ENCODE measurements at places on chromosomes 1 and 21.

DNA sequence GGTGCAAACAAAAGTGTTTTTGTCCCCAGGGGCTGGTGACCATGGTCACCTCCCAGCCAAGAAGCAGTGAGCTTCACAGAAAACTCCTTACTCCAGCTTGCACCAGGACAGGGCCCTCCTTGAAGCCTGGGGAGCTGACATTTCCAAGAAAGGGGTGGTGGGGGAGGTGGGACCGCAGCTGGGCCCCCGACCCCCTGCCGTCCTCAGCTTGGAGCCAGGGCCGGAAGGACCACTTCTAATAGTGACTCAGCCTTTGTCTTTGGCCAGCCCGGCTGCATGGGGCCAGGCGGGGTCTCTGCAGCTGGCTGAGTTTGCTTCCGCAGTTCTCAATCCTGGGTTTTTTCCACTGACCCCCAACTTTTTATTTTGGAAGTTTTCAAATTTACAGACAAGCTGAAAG, 136.5 kb upstream of the POU3F1 start:
- DNase-seq, result no peak

DNA sequence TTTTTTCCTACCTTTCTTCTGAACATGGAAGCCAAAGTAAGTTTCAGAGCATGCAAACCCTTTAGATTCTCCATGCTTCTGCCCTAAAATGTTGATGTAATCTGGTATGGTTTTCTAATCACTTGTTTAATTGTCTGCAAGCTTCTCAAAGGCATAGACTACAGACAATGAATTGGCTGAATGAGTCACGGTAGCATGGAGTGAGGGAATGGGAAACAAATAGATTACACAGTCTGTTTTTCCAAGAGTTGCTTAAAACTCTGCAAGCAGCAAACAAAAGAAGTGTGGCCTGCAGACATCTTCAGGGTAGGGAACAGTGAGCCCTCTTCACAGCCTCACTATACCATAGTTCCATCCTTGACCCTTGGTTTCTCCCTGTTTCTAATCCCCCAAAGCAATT, 326.0 kb downstream of the BARHL2 start:
- no peak for DNase-seq

DNA sequence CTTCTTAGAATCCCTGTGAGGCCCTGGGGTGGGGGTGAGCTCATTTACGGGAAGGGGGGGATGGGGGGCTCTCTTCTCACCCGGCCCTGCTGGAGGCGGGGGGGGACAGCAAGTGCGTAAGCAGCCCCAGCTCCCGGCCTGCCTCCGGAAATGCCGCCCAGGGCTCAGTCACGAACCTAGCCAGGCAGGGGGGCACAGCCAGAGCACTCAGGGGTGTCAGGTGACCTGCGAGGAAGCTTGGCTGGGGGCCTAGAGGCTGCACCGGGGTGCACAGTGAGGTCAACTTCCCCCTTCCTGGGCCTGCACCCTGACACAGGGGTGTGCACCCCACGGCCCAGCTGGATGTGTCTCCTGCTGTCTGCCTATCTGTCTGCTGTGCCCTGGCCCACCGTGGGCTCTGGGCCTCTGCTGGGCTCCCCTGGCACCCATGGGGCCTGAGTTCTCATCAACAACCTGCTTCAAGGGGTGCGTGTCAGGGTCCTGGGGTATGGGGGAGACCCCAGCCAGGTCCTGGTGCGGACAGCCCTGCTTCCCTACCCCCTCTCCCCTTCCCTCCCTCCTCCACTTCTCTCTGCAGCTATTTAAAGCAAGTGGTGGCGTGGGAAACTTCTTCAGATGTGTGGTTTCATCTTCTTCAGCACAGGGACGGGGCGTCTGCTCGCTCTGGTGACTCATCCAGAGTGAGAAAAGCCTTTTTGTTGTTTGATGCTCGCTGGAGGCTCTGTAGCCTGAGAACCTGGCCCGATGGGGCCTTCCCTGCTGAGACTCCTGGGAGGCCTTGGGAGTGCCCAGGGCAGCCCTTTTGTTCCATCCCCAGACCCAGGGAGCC, 92.5 kb upstream of the RUNX3 start:
- DNase-seq, result peak; percentile 79

DNA sequence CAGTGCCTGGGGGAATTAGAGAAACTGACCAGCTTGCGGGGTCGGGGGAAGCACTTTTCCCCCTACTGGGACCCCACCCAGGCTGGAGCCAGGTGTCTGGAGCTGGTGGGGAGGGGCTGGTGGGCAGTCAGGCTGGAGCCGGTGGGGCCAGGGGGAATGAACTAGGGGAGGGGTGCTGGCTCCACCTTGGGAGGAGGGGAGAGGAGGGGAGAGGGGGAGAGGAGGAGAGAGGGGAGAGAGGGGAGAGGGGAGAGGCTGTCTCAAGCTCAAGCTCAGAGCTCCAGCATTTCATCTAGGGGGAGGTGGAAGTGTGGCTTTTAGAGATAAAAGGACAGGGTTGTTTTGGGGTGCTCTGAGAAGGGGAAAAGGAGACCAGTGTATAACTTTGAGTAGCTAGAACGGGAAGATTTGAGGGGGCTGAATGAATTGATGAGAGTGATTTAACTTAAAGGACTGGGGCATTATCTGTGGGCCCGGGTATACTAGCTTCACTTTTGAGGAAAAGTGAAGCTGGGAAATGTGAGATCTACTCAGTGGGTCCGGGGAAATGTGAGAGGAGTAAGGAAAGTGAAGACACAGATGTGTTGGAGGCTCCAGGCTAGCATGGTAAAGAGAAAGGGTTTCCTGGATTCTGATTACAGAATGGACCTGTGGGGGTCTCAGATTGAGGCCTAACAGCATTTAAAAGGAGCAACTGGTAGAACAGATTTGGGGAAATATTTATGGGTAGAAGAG, 2.8 kb downstream of the EFNA1 start:
- no peak for DNase-seq

GRCh38 chr1:105243969-105244368, 1494.3 kb downstream of the AMY1C start:
- no peak for DNase-seq

DNA sequence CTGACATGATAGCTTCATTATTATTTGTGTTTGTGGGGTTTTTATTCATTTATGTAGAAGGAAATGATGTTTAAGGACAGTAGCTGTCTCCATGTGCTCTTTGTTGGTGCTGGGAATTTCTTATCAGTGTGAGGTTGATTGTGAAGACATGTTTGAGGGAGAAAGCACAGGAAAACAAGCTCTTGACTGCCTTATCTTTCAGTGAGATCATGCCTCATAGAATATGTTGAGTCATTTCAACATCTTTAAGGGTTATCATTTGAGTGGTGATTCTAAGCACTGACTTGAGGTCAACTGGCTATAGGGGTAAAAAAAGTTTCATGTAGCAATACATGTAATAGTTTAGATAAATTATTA, 405.1 kb upstream of the ADAMTS5 start:
- no peak for DNase-seq

GRCh38 chr1:40301066-40301465, 16.0 kb downstream of the COL9A2 start:
- DNase-seq, result no peak

DNA sequence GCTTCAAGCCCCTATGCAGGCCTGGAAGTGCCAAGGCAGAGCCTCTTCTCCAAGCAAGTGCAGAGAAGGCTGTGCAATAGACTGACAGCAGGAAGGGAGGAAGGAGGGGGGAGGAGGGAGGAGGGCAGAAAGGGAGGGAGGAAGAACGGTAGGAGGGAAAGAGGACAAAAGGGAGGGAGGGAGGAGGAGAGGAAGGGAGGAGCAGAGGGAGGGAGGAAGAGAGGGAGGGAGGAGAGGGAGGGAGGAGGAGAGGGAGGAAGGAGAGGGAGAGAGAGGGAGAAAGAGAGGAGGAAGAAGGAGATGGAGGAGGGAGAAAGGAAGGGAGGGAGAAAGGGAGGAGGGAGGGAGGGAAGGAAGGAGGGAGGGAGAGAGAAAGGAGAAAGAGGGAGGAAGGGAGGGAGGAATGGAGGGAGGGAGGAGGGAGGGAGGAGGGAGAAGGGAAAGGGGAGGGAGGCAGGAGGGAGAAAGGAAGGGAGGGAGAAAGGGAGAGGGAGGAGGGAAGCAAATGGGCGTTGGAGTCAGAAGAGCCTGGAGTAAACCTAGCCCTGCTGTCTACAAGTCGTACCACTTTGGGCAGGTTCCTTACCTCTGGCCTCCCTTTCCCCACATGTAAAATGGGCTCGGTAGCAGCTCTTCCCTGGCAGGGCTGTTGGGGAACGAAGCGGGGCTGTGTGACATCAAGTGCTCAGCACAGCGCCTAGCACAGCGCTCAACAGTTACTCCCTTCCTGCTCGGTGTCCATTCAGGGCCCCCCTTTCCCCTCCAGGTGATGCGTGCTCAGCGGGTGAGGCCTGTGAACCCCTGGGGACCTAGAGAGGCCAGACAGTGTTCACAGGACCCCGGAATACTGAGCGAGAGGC, 244.6 kb downstream of the NPHP4 start:
- no peak for DNase-seq

DNA sequence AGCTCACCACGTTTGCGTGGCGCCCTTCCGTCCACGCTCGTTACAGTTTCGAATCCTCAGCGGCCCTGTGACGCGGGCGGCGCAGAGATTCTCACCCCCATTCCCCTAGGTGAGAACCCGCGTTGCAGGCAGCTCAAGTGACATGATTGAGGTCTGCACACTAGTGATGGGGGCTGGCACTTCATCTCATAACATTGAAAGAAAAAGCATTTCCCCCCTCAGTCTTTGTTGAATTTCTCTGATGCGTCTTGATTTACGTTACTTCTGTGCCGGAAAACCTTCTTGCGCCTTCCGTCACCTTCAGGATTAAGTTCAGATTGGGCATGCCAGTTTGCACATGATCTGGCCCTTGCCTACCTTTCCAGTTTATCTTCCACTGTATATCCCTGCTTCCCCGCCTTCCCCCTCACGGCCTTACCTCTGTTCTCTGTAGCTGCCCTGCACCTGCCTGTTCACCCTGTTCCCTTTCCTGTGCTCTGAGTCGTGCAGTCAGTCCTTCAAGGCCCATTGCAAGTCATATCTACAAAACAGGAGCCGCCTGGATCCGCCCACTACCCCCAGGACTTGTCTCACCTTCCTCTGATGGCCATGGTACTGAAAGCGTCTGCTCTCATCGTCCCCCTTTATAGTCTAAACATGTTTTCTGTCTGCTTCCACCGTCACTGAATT, 1.1 kb downstream of the CTPS1 start:
- DNase-seq, result peak; percentile 27

DNA sequence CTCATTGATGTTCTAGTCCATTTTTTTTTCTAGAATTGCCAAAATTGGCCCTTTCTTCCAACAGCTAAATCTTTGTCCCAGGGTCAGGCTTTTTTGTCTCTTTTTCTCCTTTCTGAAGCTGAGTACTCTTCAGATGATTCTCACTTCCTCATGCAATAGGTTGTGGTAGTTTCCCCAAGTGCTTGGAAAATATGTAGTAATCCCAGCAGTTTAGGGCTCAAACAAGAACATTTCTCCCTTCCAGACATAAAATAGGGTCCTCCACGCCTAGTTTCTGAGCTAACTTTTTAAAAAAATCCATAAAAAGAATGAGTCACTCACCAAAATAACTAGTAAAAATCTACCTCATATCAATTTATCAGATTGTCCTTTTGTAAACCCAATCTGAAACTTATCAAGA, 10.0 kb upstream of the MCOLN3 start:
- no peak for DNase-seq

DNA sequence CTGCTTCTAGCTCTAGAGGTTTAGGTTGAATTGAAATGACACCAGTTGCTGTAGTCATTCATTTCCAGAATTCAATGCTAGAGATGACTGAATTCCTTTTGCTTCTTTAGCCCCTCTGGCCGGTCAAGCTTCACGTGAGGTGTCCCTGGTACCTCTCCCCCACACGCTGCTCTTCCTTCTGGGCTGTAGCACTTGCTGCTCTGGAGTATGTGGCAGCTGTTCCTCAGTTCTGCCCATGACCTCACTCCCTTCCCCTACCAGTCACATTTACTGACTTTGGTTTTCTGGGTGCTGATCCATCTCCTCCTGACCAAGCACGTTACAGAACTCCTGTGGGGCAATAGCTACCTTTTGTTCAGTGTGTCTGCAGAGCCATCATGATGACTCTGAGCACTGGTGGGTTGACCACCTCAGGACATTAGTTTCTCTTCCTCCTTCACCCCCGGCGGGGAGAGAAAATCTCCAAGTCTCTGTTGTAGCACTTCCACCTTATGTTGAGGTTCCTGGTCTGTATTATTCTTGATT, 128.1 kb downstream of the HHAT start:
- DNase-seq, result no peak

GRCh38 chr1:177273141-177273540, 102.4 kb downstream of the BRINP2 start:
- DNase-seq, result no peak

- no peak for DNase-seq
Measured at GRCh38 chr1:116537040-116537831, 33.6 kb downstream of the CD58 start.

GRCh38 chr1:29756085-29756484, 519.8 kb downstream of the PTPRU start:
- DNase-seq, result no peak

DNA sequence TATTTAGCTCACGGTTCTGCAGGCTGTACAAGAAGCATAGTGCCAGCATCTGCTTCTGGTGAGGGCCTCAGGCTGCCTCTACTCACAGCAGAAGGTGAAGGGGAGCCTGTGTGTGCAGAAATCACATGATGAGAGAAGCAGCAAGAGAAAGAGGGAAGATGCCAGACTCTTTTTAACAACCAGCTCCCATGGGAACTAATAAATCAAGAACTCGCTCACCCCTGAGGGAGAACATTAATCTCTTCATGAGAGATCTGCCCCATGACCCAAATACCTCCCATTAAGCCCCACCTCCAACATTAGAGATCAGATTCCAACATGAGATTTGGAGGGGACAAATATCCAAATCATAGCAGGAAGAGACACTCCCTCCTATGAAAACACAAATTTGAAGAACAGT, 74.1 kb downstream of the OLFML2B start:
- DNase-seq, result no peak

GRCh38 chr21:45575993-45576837, 34.0 kb upstream of the SLC19A1 start:
- DNase-seq, result no peak

DNA sequence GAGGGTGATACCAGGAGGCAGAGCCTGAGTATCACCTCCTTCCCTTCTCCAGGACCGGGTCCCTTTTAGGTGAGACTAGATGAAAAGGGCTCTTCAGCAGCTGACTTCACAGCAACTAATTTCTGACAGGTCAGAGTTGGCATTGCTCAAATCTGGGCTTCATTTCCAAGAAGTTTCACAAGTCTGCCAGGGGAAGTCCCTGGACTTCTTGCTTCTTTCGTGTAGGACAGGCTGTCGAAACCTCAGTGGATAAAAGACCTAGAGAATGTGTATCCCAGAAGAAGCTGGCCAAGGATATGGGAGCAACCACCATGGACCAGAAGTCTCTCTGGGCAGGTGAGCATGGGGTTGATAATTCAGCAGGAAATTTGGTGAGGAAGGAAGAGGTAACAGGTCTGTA, at the start of gene CHI3L2:
CHI3L2 (plus strand) TSS at position 280 of the 400 bp plus-strand sequence; CDS start at position 297, 17 bp downstream.
- no peak for DNase-seq

- no peak for DNase-seq
Measured at GRCh38 chr1:18592368-18592767, 38.3 kb upstream of the PAX7 start.

All from activated naive CD4-positive, alpha-beta T cell (primary cell).